ENCODE measurements at places on chromosomes 5 and 9.

GRCh38 chr5:79503794-79504495 lies 10.0 kb downstream of the HOMER1 start:
- DNase-seq: no peak

- no peak for DNase-seq
Measured at GRCh38 chr9:33988219-33988890, 60.3 kb downstream of the UBAP2 start.

GRCh38 chr5:67528953-67529352 lies 332.4 kb upstream of the CD180 start:
- no peak for DNase-seq

DNA sequence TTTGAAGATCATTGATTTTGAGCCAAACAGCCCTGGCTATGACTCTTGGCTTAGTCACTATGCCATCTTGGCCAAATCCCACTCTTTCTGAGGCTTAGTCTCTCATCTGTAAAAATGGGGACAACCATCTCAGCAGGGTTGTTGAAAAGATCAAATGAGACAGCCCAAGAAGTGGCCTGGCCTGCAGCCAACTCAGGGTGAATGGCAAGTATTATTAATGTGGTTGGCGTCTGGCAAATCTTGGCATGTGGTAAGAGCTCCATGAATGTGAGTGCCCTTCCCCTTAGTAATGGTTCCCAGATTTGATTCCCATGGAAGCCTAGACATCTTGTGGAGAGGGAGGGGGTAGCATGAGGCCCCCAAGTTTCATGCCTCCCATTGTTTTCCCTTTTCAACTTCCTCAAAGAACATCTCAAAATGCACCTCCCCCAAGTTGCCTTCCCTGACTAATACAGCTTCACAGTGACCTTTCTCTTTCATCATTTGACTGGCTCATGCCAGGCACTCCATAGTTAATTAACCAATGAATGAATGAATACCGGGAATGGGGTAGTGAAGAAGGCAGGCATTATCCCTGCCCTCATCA lies 11.8 kb upstream of the TGFBI start:
- peak; percentile 25 for DNase-seq

DNA sequence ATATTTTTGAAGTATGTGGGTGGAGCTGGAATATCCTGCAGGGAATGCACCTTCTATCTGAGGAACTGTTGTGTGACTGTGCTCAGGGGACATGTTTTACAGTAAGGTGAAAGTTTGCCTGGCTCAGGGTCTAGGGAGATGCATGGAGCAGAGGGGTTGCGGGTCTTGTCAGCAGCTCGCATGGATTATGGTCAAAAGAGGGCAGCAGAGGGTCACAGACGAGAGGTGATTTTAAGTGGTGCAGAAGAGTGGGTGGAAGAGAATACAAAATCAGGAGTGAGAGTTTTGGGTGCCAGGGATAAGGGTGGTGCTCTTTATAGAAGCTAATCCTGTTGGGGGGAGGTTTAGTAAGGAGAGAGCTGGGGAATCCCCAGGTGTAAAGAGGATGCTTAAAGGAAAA lies 53.5 kb upstream of the GRIN3A start:
- no peak for DNase-seq

DNA sequence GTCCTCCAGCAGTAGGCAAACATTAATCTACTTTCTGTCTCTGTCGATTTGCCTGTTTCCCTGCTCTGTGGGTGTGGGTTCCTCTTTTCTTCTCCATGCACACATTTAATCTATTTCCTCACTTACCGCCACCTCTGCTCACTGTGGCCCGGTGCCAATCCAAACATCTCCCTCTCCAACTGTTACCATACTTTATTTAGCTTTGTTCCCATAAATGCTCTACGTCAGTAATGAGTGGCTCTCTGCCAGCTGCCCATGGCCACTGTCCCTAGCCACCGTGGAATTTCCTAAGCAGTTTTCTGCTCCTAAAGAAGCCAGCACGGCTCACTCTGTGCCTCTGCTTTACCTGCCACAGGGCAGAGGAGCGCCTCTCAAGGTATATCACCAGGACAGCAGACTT lies 19.5 kb upstream of the GOLPH3 start:
- peak; percentile 24 for DNase-seq

- DNase-seq: no peak
Measured at GRCh38 chr9:16670791-16671190, 199.7 kb downstream of the BNC2 start.

DNA sequence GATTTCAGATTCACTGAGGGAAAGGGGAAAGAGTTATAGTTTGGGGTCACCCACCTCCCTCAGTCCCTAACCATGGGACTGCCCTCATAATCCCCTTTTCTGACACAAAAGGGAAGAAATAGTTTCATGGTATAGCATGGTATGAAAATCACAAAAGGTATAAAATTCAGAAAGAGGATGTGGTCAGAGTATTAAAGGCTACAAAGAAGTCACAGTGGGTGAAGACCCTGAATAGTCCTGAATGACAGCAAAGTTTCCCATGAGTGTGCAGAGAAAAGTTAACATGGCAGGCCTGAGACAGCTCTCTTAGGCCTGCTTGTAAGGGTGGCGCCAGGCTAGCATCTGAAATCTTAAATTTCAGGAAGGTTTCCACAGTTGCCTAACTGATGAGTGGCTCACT lies 290.6 kb upstream of the ZNF608 start:
- no peak for DNase-seq

GRCh38 chr9:133125941-133126696 lies 5.1 kb upstream of the RALGDS start:
- no peak for DNase-seq

- DNase-seq: no peak
Measured at GRCh38 chr5:178249191-178249989, 16.8 kb upstream of the PHYKPL start.

DNA sequence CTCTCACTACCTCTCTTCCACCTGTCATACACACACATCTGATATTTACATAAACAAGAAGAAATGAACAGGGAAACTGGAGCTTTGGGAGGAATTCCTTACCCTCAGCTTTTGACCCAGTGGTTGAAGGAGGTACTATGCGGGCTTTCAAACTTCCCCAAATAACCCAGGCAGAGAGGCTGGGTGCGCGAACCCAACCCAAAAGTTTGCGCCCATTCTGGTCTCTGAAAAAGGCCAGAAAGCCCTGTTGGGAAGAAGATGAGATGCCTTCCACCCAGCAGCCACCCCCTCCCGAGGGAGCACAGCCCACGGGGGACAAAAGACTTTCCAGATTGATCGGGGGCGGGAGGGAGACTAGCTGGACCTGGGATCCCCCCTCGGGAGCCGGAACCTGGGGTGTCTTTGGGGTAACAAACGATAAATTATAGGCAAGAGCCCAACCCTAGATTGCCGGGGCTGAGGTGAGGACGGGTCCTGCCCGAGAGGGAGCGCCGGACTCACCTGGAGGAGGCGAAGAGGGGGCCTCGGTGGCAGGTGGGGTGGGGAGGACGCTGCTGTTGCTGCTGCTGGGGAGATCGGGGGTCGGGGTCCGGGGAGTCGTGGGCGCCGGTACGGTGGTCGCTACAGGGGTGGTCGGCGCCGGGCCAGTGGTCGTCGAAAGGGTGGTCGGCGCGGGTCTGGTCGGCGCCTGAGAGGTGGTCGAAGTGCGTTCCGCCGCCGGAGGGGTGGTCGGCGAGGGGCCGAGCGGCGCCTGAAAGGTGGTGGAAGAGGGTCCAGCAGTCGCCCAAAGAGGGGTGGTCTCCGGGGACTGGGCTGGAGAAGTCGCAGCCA lies 798 bp downstream of the MEGF9 start:
- peak; percentile 31 for DNase-seq

DNA sequence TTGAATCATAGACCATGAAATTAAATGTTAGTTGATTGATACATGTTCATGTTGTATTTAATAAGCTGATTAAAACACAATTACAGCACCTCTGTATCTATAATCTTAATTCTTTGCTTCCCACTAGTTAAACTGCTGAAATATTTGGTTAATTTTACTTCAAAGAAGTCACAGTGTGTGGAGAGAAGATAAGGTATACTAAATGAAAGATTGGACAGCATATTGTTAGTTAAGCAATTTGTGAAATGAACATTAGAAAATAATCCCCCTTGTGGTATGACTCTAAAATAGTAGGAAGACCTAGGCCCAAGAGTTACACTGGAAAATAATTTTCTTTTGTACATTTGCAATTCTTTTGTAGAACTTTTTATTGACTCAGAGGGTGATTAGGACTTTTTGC lies 30.3 kb downstream of the MAN2A1 start:
- DNase-seq: no peak

DNA sequence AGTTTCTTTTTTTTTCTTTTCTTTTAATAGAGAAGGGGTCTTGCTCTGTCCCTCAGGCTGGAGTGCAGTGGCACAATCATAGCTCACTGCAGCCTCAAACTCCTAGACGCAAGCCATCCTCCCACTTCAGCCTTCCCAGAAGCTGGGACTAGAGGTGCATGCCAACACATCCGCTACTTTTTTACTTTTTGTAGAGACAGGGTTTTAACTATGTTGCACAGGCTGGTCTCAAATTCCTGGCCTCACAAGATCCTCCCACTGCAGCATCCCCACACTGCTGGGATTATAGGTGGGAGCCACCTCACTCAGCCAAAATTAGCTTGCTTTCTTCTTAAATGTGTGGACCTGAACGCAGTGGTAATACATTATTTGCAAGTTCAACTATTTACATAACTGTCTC lies 66.1 kb downstream of the SERINC5 start:
- no peak for DNase-seq

DNA sequence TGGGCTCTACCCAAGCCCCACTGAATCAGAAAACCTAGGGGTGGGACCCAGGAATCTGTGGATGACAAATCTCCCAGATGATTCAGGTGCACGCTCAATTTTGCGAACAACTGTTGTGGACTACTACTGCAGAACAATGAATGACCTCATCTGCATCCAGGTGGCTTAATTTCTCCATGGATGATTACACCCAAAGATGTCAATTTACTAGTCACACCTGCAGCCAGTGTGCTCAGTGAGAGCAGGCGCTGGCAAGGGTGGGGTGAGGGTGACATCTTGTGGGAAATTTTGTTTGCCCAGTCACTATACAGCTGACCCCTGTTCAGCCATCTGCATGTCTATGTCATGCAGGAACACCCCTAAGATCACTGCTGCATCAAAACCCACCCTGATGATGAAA lies 118.2 kb downstream of the ENTREP1 start:
- no peak for DNase-seq

DNA sequence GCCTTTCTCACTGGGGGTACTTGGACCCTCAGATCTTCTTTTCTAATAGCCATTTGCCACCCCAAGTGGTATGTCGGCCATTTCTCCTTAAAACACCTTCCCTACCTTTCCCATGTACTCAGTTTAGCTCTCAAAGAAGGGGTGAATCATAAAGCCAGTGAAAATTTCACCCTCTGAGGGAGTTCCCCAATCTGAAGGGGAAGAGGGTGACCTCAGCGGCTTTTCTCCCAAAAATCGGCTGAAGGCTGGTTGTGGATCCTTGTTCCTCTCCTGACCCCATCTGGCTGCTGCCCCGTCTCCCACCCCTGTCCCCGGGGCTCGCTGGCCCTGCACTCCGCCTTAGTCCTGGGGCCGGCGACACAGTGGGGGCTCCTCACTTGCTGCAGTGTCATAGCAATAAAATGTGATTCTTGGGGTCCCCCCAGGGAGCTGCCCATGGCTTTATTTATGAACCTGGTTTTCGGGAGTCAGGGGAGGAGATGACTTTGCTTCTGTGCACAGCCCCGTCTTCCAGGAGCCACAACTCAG lies 17.3 kb upstream of the LTC4S start:
- DNase-seq: no peak

DNA sequence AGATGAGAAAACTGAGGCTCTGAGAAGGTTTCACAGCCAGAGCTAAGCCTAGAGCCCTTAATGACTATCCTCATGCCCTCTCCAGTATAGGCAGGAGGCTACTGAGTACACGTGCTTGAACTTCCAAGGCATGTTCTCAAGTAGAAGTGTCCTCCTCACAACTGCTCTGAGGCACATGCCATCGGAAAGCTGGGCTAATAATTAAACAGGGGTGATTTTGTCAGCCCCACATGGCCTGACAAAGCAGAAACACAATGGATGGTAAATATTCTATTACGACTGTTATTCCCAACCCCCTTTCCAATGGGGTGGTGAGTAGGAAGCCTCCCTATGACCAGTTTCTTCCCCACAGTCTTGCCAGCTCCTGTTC lies 34.3 kb downstream of the KCNIP1 start:
- DNase-seq: no peak

DNA sequence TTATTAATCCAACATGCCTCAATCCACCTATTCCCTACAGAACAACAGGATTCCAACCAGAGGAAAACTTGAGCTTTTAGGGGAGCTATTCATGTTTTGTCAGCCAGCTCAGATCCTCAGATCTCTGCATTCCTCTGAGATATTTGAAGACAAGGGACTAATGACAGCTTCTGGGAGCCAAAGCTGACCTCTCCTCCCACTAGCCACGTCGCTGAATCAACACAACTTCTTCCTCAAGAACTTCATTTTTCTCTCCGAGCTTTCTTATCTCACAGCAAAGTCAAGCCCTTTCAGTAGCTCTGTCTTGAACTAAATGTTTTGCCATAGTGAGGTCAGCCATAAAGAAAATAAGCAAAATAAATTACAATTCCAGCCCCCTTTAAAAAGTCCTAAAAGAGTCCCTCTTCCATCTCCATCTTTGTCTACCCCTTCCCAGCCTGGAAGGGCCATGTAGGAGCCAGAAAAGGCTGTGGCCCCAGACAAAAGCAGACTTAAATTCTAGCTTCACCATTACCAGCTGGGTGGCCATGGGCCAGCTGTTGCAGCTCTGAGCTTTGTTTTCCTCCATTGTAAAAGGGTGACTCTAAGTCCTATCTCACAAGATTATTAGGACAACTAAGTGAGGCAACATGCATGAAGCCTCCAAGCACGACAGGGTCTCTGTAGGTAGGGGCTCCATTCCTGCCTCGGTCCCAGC lies 65.0 kb downstream of the HSD17B3 start:
- DNase-seq: peak; percentile 30

DNA sequence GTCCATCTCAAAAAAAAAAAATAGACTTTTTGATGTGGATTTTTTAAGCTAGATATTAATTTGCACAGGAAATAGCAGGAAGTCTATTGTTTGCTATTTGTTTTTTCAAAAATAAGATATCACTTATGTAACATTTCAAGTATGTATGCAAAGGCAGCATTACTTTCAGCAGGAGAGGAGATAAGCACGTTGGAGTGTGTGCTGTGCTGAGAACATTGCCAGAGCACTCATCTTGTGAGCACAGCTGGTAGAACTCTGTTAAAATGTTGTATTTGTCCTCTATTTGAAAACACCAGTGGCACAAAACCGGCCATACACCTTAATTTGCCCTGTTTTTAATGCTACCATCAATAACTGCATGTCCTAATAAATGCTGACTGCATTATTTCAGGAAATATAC lies 1061.9 kb upstream of the CDH18 start:
- no peak for DNase-seq

- no peak for DNase-seq
Measured at GRCh38 chr5:119333421-119333851, 22.4 kb upstream of the TNFAIP8 start.

DNA sequence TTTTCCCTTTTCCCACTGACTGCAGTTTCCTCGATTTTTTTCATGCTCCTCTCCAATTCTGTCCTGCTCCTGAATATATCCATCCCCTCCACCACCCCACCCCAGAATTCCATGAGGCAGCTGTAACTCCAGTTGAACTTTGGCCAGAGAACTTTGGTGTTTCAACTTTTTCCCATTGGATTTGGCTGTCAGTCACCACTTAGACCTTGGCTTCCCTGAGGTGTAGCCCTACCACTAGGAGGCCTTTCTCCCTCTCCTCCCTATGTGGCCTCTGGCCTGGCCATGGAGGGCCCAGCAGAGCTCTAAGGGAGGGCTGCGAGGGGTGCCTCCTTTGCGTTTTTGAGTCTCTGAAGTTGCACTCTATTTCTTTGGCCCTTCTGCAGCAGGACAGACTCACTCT lies 261.3 kb downstream of the PIK3R1 start:
- DNase-seq: no peak

GRCh38 chr9:122777935-122778627 lies 10.7 kb upstream of the OR5C1 start:
- no peak for DNase-seq

- no peak for DNase-seq
Measured at GRCh38 chr5:151030056-151030336, 9.6 kb downstream of the GPX3 start.
